Mesenteric fat pad (tissue), 1 donor: ENCODE measurements at places on chromosomes 16 and 17. TPM values are rescaled to one million over a fixed set of nuclear protein-coding genes. Genes with fewer than 3 reads are reported as not detected.

GRCh38 chr16:24007934-24008333, 172.2 kb downstream of the PRKCB start:
- DNase-seq, result no peak

DNA sequence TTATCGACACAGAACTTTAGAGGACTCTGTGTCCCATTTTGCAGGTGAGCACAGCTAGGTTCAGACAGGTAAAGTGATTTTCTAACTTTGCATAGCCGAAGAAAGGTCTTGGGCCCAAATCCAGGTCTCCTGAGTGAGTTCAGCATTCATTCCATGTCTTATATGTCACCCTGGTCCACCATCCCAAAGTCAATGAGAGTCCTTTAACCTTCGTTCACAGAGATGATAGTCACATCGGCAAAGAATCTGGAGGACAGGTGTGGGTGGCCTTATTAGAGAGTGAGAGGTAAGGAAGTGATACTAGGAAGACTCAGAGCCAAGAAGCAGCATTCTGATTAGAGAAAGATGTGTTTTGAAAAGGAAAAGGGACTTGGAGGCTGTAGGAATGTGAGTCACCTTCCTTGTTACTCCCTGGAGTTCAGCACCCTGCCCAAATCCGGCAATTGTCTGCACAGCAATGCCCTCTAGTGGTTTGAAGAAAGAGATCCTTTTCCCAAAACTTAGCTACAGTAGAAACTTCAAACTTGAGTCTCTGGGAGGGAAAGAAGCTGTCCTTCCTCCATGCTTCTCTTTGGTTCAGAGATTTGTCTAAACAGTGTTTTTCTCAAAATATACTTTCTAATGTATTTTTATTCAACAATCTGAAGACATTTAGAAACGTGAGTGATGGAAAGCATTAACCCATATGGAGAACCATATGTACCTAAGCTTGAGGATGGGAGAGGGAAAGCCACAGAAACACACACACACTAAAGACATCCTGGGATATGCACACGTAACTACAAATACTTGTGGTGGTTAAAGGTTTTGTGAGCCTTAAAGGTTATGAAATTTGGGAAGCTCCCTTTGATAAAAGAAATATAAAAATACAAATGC, 96.4 kb upstream of the SHISA6 start:
- DNase-seq, result no peak

GRCh38 chr16:46808997-46809396, 22.0 kb downstream of the C16orf87 start:
- DNase-seq, result no peak

DNA sequence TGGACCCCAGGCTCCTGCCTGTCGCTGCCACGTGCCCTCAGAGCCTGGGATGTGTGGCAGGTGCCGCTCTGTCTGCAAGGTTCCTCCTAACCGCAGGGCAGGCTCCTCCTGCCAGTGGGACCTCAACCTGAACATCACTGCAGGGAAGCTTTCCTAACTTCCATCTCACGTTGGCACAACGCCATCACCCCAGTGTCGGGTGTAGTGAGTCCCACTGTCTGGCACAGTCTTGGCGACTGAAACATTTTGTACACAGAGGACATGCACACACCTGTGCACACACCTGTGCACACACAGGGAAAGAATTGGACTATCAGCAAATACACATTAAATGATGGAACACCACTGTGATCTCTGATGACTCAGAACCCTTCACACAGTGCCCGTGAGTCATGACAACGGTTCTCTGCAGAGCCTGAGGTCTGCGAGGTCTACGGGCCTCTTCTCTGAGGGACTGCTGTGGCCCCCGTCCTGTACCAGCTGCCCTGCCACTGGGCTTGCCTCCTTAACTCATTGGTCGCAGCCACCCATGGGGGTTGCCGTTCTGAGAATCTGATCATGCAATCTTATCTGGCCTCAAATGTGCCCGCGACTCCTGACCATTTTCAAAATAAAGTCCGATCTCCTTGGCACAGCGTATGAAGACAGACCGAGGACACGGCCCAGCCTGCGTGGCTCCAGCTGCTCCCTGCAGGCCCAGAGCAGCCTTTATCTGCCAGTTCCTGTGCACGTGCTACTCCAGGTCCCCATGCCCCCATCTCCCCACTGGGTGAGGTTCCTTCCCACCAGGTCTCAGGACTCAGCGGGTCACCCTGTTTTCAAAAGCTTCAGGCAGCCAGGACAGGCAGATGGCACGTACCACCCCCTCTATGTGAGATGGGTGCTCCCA, 7.6 kb downstream of the CCDC57 start:
- DNase-seq, result no peak

- DNase-seq, result no peak
Observed at GRCh38 chr17:75011401-75012095, 922 bp upstream of the MRPL58 start.

The BAHCC1 gene
- 11.0 TPM for total RNA-seq

DNA sequence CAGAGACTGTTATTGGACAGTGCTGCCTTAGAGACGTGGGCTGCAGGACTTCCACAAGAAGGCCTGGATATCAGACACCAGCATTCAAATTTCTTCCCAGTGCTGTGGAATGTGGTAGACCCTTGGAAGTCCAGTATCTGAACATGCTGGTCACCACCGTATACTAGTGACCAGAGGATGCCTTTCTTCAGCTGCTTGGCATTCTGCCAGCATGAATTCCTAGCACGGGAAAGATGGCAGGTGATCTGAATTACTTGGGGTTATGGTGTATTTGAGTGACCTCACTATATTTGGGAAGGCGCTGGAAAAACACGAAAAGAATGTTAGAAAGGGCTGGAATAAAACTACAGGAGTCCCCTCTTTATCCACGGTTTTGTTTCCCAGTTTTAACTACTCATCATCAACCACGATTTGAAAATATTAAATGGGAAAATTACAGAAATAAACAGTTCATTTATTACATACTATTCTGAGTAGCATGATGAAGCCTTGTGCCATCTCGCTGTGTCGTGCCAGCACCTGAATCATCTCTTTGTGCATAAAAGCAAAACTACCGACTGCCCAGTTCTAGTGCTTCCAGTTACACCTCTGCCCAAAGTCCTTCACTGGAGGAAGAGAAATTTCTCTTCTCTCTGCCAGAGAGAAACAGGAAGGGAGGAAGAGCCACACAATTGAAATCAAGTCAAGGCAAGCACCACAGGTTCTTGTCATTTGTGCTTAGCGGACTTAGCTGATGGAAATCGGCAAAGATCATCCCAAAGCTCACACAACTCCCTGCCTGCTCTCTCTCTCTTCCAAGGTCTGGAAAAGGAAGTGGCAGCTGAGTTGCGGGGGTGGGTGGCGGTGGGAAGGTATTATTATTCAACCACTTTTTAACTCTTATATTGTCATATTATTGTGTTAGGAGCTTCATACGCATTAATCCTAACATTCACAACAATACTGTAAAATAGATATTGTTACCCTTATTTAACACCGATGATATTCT, 1.4 kb upstream of the CHST4 start:
- DNase-seq, result no peak

DNA sequence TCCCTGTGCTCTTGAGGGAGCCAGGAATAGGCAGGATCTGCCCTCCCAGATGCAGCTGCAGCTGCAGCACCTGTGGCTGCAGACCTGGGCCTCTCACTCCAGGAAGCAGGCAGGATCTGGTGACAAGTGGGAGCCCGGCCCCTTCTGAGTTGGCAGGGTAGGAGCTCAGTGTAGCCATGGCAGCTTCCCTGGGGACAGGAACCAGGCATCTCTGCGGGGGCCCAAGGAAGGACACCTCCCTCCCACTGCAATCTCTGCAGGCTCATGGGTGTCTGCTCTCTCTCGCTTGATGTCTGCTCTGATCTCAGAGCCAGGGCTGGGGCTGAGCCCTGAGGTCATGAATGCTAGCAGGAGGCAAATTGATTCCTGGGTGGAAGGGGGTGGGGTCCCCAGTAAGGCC, 592.5 kb upstream of the CA10 start:
- no peak for DNase-seq

- no peak for DNase-seq
Observed at GRCh38 chr16:4648917-4649316, 24.3 kb downstream of the MGRN1 start.

GRCh38 chr17:50371526-50371925, 1.5 kb downstream of the MRPL27 start:
- DNase-seq, result no peak

The OTOP2 gene
- total RNA-seq, result not detected

The CD300LF gene
- total RNA-seq, result 2.8 TPM

GRCh38 chr17:66946251-66946650, 18.3 kb upstream of the CACNG4 start:
- DNase-seq, result no peak

The SMIM5 gene
- 0.42 TPM for total RNA-seq

- DNase-seq, result no peak
Observed at GRCh38 chr17:46071796-46072195, 72.7 kb downstream of the STH start.

The CSH2 gene
- not detected for total RNA-seq

DNA sequence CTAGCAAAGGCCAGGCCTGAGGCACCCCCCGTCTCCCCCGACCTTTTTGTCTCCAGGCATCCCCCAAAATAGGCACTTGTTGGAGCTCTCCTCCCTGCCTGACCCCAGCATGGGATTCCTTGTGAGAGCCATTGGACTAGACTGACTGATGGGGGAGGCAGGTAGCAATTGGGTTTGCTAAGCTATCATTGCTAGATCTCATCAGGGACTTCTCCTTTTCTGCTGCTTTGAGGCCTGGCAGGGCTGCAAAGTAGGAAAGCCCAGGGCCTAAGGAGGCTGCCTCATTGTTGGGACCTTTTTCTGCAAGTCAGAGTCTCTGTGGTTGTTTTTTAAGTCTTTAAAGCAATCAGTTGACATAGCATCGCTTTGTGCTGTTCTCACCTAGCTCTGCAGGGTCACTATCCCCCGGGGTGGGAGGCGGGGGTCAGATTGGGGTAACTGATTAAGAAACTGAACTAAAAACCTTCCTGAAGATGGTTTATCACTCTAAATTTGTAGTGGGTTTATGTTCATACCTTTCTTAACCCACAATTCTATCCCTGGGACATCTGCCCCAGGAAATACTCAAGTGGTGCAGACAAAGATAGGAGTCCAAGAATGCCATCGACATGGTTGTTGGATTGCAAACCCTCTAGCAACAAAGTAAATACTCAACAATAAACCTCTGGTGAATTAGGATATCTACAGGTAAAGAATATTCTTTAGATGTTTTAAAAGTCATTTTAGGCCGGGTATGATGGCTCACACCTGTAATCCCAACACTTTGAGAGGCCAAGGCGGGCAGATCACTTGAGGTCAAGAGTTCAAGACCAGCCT, 28.0 kb downstream of the LLGL2 start:
- DNase-seq, result no peak

DNA sequence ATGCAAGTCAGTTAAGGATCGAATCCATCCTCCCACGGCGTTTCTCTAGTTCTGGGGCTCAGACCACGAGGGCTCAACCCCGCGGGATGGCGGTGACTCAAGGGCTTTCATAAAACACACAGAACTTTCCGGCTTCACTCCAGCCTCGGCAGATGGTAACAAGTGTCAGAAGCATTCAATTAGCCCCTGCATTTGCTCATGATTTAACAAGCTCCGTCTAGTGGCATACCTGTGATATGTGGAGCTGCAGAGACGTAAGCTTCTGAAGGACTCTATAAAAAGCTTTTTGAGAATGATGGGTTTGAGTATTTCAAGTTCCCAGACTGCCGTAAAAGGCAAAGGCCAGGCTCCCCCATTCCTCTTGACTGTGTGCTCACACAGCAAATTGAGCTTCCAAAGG, 91.3 kb upstream of the SEC14L1 start:
- DNase-seq, result no peak

- DNase-seq, result no peak
Observed at GRCh38 chr16:57127037-57127763, 34.8 kb downstream of the CPNE2 start.

The MT1M gene
- 367 TPM for total RNA-seq

The MT4 gene
- not detected for total RNA-seq

- no peak for DNase-seq
Observed at GRCh38 chr16:68362262-68362913, 51.6 kb downstream of the PRMT7 start.

DNA sequence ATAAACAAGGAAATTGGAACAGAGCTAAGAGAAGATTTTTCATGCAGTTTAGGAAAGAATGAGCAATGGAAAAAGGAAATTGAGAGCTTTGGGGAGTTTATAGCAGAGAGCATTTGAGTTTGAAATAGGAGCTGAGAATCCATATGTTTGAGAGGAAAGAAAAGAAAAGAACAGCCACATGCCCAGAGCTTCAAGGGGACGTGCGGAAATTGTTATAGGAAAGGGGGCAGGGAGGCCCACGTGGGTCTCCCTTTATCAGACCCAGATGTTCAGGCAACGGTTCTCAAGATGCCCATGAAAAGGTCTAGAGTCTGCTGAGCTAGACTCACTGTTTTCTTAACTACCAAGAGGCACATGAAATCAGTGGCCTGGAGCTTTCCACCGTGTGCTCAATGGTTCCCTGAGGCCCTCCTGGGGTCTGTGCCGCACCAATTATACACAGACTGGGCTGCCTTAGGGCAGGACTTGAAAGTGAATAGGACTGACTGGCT, 31.2 kb downstream of the CHD9 start:
- DNase-seq, result no peak

- DNase-seq, result no peak
Observed at GRCh38 chr17:35578929-35579432, 610 bp upstream of the PEX12 start.

The RAB26 gene
- not detected for total RNA-seq

- no peak for DNase-seq
Observed at GRCh38 chr16:76396977-76397376, 119.8 kb downstream of the CNTNAP4 start.

DNA sequence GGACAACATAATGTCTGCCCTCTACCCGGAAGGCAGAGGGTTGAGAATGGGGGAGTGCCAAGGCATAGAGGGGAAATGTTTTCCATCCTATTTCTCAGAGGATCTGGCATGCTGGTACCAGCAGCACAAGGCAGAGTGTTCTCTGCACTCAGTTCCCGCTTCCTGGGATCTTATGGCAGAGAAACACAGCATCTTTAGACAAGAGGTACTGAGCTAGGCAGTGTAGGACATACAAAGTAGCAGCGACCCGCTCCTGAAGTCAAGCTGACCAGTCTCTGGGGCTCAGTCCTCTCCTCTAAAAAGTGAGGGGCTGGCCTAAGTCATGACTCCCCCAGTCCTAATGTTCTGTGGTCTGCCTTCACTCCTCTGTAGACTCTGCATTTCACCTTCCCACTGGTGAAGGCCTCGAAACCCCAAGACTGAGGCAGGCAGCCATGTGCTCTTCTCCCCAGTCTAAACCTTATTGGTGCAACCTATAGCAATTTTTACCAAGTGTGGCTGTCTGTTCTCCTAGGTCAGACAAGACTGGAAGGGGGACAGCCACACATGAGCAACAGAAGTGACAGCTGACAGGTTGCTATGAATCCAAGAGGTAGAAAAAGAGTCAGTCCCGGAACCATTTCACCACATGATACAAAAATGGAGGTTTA, 11.3 kb upstream of the TSPOAP1 start:
- DNase-seq, result no peak

The SLC13A2 gene
- 0.10 TPM for total RNA-seq

The CD300H gene
- total RNA-seq, result not detected

DNA sequence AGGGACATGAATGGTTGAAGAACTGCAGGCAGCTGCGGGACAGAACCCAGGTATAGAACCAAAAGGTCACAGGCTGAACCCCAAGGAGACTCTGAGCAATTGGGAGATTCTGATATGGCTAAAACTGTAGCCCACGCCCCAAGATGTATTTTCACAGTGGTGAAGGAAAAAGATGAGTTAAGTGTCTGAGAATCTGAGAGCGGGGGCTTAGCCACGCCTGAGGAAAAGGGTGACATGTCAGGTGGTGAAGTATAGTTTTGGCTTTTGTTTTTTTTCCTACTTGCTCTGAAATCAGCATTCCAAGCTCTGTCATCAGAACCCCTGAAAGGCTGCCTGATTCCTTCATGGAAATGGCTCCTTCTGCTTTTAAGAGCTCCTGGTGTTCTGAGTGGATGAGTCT, 73.3 kb downstream of the AKAP1 start:
- DNase-seq, result no peak

The CCL16 gene
- total RNA-seq, result not detected
